CD4-positive, alpha-beta T cell treated with Interleukin-21 for 1 hour (primary cell): ENCODE measurements at places on chromosomes 11 and 22.

DNA sequence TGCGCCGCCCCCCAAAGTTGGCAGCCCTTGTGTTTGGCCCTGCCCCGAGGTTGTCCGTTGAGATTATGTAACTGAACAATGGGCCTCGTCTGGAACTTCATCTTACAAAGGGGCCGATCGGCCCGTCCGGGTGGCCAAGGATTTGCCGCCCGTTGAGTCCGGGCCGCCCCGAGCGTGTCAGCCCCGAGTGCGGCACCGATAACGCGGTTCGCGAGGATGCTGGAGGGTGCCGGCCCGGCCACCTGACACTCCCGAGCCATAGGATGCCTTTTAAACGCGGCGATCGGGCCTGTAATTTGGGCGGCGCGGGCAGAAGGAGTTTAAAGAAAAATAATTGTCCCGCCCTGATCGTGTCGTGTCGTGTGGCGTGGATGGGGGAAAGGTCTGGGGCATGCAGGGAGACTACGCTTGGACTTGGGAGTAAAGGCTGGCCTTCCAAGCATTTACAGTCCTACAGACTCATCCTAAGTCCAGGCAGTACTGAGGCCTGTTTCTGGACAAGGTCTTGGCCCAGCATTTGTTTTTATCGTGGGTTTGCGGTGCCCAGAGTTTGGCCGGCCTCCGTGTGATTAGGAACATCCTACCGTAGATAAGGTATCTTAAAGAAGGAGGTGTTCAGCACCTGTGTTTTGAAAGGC, 1.3 kb downstream of the WEE1 start:
- no peak for DNase-seq

- no peak for DNase-seq
These were observed 31.4 kb downstream of the PLAAT5 start for GRCh38 chr11:63459586-63459985.

GRCh38 chr11:85745626-85746025, 59.6 kb upstream of the CCDC89 start:
- DNase-seq: peak; percentile 23

GRCh38 chr11:40921246-40921645, 538.2 kb downstream of the LRRC4C start:
- DNase-seq: no peak

DNA sequence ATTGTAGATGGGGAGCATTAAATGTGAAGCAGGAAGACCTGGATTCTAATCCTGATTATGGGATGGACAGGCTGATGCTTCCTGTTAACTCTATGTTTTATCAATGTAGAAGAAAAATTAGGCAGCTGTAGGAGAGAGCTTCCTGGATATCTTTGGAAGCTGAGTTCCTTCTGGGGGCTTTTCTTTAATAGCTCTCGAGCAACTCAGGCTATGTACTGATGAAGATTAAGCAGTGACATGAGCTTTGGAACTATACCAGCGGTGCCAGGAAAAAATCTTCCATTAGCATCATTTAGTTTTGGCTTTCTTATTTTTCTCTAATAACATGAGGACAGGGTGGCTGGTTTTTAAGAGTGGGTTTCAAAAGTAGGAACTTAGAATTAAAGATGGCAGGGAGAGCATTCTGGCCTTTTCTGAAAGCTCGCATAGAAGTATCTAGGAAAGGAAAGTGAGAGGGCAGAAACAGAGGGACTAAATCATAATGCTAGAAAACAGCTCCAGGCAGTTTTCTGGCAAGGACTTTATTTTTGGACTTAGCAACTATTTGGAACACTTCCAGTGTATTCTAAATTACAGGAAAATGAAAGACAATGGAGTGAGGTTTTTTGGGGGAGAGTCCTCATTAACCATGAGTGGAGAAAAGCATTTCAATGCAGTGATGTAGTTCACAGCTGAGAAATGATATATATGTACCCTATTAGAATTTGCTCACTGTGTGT, 69.2 kb upstream of the RRM1 start:
- DNase-seq: no peak

DNA sequence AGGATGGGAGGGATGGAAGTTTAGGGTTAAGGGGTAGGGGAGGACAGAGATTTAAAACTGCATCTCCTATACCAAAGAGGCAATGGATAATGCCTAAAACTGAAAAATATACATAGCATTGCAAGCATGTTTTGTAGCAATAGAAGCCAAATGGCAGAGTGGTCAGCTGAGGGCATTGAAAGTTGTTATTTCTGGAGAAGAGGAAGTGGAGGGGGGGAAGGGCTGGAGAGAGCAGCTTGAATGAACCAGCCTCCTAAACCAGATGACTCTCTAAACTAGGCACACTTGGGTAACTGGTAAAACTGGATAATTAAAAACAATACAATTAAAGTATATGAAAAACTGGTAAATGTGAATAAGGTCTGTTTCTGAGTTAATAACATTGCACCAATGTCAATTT, 70.3 kb upstream of the TP53I11 start:
- no peak for DNase-seq

DNA sequence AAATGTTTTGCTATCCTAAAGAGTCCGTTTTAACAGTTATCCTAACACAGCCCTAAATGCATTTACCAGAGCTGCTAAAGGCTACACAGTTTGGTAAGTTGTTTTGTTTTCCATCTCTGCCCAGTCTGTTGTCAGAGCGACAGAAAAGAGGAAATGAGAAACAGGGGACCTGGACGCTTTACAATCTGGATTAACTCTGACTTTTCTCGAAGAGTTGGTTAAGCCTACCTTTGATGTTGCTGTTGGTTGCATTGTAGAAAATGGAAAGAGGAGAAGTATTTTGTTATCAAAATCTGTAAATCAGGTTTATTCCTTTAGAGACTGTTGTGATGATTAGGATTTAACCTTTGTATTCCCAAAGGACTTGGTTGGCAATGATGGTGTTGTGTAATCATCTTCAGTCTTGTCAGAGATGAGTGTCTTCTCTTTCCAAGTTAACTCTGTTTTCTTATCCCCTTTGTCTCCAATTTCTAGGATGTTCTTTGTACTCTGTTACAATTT, 481 bp downstream of the ANGPTL5 start:
- DNase-seq: peak; percentile 26

GRCh38 chr11:107593951-107594350, 3.0 kb downstream of the ELMOD1 start:
- no peak for DNase-seq

- DNase-seq: peak; percentile 7
These were observed 20.8 kb downstream of the CARS1 start for GRCh38 chr11:3036419-3036818.

DNA sequence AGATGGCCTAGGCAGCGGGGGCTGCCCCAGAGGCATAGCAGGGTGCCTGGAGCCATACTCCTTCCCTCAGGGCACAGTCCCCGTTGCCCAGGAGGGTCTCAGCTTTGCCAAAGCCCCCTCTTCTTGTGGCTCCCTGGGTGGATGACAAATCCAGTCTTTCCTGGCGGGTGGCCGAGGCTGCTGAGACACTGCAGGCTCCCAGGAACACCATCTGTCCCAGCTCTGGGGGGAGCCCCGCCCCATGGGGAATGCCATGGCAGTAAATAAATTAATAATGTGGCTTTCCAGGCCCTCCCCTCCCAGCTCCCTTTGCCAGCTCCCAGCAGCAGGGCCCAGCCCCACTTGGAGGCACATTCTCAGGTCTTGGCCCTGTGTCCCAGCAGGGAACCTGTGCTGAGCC, 45.0 kb downstream of the PDE2A start:
- DNase-seq: no peak

DNA sequence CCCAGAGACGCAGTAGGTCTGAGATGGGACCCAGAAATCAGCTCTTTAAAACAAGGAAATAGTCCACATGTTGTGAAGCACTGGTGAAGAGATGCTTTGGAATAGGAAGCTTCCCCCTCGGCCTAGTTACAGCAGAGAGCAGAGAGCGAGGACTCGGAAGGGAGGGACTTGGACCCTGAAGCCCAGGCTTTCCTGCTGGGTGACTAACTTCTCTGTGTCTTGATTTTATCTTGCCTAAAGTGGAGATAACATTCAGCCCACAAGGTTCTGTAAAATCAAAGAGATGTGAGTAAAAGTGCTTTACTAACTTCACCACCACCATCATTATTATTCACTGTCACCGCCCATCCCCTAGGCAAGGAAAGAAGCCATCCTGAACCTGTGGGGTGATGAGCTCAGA, 58.4 kb downstream of the THAP12 start:
- no peak for DNase-seq

DNA sequence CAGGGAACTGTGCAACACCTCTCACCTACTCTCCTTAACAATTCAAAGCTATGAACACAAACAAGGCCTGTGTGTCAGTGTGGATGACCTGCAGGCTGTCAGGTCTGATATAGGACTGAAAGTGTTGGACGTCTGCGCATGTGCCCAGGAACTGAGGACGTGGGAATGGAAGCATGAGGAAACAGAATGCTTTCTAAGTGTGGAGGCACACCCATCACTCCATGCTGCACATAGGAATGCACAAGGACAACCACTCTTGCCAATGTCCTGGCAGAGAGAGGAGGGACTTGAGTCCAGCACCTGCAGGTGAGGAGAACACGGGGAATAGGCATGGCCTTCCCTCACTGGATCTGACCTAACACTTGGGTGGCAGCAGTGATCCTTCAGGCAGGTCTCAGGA, 874.3 kb downstream of the OPCML start:
- no peak for DNase-seq

GRCh38 chr11:102139081-102139498, 28.8 kb downstream of the YAP1 start:
- DNase-seq: no peak

GRCh38 chr11:17790453-17790852, 55.9 kb downstream of the KCNC1 start:
- no peak for DNase-seq

- no peak for DNase-seq
These were observed 20.8 kb downstream of the PIK3IP1 start for GRCh38 chr22:31271485-31271884.

- DNase-seq: no peak
These were observed 35.9 kb downstream of the CTTN start for GRCh38 chr11:70433966-70434812.

DNA sequence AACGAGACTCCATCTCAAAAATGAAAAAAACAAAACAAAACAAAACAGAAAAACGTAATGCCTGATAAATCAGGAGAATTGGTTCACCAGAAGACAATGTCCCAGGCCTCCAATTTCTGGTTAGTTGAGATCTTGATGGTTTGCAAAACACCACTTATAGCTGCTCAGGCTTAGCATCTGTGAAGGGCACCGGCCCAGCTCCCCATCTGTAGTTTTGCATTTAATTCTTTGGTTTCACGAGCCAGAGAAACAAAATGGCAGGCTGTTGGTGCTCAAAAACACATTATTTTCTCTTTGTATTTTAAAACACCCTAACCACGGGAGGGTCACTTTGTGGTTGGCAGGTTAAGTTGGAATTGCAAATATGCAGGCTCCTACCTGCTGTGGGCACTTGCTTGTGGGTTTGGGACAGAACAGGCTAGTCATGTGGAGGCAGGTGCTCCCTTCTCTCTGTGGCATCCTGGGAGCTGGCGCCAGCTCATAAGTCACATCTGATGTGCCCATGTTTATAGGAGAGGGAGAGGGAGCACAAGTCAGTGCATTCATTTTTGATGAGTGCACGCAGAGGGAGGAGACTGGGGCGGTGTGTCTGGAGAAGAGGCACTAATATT, 145.9 kb downstream of the CEP164 start:
- DNase-seq: no peak

DNA sequence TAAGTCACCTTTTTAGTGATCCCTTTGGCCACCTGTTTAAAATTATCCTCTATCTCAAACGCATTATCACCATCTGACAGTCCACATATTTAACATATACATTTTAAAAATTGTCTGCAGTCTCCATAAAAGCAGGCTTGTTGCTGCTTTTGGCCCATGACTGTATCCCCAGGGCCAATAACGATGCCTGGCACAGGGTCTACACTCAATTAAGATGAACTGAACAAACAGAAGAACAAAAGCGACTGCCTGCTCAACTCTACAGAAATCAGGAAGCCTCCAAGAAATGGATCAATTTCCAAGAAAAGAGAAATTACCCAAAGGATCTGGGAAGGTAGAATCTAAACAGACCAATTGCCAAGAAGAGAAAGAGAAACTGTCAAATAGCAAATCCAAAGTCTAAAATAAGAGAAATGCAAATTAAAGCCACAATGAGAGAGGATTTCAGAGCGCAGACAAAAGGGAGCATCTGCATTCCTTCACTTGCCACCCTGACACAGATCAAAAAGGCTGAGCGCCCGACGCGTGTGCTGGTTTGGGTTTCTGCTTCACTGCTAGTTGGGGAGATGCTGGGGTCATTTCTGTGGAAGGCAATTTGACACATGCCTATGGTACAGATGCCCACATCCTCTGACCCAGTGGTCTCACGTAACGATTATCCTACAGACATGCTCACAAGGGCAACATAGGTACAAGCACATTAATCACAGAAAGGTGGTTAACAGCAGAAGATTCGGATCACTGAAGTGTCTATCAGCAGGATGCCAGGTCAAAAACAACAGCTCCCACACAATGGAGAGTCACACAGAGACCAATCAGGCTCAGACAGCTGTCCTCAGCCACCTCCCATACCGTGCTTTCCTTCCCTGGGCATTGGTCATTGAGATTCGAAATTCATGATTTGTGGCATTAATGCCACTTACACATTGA, 55.9 kb downstream of the SHISAL1 start:
- no peak for DNase-seq

DNA sequence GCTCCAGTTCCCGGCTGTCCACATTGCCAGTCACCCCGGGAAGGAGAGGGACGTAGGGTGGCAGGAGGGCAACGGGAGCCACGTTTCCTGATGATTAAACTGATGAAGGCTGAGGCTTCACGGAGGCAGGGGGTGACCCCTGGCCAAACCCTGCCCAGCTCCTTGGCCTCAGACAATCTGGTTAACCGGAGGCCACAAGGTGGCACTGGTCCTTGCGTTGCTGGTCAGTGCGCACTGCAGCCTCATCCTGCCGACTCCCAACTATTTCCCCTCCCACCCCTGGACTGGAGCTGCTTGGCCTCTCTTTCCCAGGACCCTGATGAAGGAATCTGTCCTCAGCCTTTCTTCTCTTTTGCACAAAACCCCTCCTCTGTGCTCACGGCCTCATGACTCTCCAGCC, 75.3 kb downstream of the PDE2A start:
- no peak for DNase-seq

GRCh38 chr11:75668451-75669297, at the start of gene MAP6:
Gene MAP6 (minus strand): TSS chr11:75669038. CDS start chr11:75668369, 669 bp downstream.
- no peak for DNase-seq

DNA sequence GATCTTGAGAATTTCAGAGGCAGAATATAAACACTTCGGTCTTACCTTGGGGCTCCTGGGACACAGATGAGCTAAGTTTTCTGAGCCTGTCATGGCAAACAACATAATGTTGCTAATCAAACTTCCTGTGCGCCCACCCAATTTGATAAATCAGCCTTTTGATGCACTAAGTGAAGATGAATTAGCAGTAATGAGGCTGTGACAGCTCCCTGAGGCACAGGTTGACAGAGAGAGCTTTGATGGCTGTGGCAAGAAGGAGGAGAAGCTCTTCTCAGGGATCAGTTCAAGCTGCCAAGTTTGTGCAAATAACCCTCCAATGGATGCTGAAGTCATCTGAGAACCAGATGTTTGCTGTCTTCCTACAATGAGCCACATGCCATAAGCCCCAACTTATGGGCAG, 34.4 kb downstream of the DRD2 start:
- no peak for DNase-seq
